ENCODE measurements at places on chromosomes 7 and 10.
A peak's percentile ranks its signal among the peaks of the same experiment; 100 is the strongest.

GRCh38 chr10:8032558-8032957 lies 21.9 kb upstream of the GATA3 start:
- no peak for DNase-seq

GRCh38 chr7:150997817-150998216 lies 7.0 kb downstream of the NOS3 start:
- DNase-seq = no peak

DNA sequence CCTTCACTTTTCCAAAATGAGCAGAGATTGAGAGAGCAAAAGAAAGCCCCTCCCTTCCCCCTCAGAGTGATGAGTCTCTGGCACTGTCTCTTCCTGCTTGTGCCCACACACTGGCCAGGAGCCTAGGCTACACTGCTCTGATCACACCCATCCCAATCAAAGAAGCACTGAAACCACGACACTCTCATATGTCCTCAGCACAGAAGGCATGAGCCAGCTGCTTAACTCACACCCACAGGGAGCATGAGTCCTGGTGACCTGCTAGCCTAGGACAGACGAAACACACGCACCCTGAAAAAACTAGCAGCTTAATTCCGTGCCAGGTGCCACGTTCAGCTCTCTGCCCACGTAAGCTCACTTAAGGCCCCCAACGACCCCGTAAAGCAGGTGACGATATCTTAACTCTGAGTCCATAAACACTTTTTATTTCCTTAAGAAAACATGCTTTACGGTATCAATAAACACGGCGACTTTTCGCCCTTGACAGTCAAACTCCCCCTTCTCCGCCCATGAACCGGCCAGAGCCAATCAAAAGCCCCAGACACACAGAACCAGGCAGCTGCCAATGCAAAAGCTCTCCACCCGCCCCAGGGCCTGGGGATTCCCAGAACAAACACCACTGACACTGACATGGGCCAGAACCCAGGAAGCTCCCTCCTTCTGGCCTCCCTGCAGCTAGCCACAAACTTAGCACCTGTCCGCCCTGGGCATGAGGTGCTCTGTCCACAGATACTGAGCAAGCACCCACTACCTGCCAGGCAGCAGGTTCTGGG lies 69.0 kb downstream of the TNRC18 start:
- DNase-seq = peak; percentile 64

DNA sequence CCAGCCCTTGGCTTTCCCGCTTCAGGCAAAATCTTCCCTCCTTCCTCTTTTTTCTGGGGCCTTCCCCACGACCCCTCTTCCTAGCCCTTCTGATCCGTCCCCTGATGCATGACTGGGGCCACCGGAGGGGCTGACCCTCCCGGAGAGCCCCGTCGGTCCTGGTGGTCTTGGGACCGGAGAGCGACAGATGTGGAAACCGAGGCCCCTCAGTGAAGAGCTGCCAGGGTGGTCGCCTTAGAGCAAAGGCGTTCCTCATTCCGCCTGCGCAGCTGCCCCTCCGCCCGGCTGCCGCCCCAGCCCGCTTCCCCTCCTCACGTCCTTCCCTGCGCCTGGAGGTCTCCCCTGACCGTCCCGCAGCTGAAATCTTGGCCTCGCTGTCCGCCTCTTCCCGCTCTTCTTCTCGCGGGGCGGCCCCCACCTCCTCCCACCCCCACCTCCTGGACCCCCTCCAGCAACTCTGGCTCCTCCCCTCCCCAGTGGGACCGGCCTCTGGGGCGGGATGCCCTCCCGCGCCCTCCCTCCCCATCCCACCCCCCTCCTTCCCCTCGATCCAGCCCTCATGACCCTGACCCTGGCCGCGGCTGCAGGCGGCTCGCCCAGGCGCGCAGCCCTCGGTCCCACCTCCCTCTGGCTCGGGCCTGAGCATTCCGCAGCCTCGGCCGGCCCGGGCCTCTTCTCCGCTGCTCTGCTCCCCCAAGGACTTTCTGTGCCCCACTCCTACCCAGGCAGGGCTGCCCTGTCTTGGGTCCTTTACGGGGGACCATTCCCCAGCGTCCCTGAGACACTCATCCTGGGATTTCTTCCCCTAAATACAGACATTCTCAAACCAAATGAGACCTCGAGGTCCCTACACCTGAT lies at the start of gene RARRES2:
Gene RARRES2 (minus strand): TSS at position 367 of the 858 bp plus-strand sequence. CDS start 1,020 bp downstream, outside the sequence.
- no peak for DNase-seq

- DNase-seq = peak; percentile 38
Observed at GRCh38 chr7:105655067-105655466, 73.8 kb upstream of the EFCAB10 start.

- no peak for DNase-seq
Observed at GRCh38 chr7:11570922-11571550, 261.0 kb downstream of the THSD7A start.

- DNase-seq = no peak
Observed at GRCh38 chr7:101420436-101420835, 57.8 kb downstream of the COL26A1 start.

GRCh38 chr10:123999956-124000615 lies 93.3 kb downstream of the CHST15 start:
- DNase-seq = no peak

GRCh38 chr10:72030762-72031543 lies 57.4 kb downstream of the SPOCK2 start:
- no peak for DNase-seq

GRCh38 chr7:106595922-106596321 lies 65.0 kb downstream of the CCDC71L start:
- no peak for DNase-seq

- DNase-seq = no peak
Observed at GRCh38 chr7:101558742-101559325, 70.3 kb downstream of the MYL10 start.

GRCh38 chr10:111481261-111481826 lies 404.5 kb downstream of the ADRA2A start:
- DNase-seq = peak; percentile 25

DNA sequence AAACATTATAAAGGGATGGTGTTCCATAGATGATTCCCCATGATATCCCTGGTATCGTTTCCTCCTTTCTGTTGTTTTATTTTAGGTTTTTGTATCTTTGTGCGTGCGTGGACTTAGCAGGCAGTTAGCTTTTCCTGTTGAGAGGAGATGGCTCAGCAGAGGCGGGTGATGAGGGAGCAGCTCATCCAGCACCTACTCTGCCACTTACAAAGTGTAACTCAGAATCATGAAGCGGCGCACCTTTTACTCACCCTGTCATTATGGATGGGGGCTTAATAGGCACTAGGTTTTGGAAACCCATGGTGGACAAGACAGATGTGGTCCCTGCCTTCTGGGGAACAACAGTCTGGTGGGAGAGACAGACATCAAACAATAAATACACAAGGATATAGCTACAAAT lies 17.1 kb downstream of the FAM241B start:
- no peak for DNase-seq

- no peak for DNase-seq
Observed at GRCh38 chr10:114392112-114392835, 12.0 kb downstream of the AFAP1L2 start.

DNA sequence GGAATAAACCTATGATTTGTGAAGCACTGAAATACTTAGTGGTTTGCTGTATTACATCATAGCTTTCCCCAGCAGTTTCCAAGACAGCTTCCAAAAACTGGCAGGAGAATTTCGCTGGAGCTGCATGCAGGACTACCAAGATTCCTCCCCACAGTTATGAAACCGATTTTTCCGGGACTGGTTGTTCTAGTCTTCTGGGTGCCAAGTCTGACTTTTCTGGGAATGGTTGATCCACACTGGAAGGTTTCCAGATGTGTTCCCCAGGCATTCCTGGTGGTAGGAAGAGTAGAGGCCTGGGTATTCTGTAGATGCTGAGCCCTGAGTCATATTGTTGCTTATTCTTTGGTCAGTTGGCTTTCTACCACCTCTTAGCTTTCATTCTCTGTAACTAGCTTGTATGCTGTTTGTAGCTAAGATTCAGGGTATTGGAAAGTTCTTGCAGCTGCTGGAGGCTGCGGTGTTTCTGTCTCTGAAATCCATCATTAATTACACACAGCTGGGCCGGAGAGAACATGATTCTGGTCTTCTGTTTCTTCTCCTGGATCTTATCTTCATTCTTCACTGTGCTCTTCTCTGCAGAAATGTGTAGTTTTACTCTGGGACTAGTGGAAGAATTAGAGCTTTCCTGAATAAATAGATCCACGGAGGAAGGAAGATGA lies 6.3 kb downstream of the ABCC2 start:
- DNase-seq = peak; percentile 99

GRCh38 chr10:92574548-92575261 lies 812 bp upstream of the IDE start:
- no peak for DNase-seq

GRCh38 chr7:33534833-33535232 lies 370.5 kb upstream of the BMPER start:
- peak; percentile 48 for DNase-seq

GRCh38 chr10:639751-640672 lies 49.5 kb downstream of the DIP2C start:
- no peak for DNase-seq

DNA sequence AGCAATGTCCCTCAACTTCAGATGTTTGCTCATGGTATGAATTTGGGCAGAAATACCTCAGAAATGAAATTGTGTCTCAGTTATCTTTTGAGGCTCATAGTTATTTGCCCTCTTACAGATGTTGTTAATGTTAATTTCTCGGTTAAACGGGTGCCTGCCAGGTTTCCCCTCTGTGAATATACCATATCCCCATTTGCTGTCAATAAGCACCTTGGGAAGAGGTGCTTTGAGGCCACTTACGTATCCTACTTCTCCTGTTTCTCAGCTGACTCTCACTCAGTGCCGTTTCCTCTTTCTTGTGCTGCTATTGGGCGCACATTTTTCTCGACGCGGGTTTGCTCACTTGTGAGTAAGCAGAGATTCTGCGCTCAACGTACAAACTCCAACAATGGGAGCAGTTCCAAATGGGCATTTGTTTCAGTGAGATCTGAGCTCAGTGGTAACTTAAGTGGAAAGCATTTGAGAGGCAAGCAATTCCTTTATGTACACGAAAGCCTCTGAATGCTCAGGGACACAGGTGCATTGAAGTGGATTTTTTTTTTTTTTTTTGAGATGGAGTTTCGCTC lies 34.8 kb upstream of the JAKMIP3 start:
- DNase-seq = no peak

DNA sequence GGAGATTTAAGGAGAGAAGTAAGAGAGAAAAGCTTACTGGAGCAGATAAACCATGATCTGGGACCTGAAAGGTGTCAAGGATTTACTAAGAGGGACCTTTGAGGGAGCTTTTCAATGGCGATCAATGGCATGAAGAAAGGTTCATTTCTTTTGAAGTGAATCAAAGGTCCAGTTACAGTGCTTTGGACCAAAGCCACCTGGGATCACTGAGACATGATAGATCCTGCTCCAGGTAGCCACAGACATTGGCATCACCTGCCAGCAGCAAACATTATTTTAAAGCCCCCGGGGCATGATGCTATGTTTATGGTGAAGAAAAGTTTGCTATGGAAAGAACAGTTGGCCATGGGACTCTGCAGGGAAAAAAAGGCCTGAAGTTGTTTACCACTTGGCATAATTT lies 109.4 kb downstream of the SLC25A13 start:
- no peak for DNase-seq

DNA sequence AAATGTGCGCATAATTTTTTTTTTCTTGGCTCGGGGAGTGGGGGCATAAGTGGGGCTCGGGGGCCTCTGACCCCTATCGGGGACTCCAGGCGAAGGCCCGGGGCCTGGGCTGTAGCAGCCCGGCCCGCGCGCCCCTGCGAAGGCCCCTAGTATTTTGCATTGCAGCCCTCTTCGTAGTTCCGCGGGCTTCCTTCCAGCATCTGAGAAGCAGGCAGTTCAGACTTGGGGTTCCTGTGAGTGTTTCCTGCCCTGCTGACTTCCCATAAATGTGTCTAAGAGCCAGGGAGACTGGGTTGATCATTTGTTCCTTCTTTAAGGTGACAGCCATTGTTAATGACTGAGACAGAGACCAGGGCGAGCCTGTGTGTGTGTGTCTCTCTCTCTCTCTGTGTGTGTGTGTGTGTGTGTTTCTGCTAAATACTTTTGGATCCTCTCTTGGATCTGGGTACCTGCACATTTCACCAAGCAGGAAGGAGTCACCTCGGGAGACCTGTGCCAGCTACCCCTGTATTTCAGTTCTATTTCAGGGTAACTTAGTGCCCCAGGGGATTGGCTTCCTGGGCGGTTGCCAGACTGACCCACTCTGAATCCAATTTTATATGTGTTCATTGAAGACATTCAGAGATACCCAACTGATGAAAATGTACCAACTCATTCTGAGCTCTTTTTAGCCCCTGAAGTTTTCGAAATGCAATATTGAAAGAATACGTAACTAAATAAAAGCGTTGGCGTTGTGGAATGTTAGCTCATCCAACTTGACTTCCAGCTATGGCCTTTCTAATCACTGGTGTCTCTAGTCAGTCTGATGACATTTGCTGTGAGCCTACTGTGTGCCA lies 805 bp downstream of the MSRB2 start:
- DNase-seq = peak; percentile 71

DNA sequence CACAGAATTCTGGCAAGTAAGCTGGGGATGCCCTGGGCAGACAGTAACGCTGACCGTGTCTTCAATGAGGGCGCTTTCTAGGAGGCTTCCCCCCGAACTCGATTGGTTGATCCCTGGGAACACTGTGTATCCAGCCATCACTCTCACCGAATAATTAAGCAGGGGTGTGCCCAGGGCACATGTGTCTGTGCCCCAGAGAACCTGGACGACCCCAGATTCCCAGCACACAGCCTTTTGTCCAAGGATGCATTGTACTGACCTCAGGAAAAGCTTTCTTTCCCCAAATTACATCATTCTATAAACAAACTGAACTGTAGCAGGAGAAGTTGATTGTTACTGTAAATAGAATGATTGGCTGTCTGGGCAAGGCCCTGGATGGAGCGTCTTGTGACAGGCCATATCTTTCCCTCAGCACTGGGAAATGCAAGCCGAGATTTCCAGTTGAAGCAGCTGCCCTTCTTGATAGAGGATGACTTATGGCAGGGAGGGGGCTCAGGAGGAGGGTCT lies 6.6 kb upstream of the DEPP1 start:
- DNase-seq = no peak

DNA sequence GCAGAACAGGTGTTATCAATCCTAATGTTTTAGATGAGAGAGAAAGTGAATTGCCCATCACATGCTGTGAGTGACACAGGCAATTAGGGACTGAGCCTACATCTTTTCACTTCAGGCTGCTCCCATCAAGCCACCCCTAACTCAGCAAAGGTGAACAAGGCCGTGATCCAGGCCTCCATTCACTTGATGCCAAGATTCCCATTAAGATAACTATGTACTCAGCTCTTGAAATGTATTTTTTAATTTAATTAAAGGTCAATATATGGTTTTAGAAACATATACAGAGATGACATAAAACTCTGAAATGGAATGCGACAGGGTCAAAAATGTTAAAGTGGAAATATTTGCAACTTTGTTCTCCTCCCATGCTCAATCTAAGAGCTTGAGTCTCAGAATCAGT lies 27.9 kb upstream of the UBE2H start:
- no peak for DNase-seq

DNA sequence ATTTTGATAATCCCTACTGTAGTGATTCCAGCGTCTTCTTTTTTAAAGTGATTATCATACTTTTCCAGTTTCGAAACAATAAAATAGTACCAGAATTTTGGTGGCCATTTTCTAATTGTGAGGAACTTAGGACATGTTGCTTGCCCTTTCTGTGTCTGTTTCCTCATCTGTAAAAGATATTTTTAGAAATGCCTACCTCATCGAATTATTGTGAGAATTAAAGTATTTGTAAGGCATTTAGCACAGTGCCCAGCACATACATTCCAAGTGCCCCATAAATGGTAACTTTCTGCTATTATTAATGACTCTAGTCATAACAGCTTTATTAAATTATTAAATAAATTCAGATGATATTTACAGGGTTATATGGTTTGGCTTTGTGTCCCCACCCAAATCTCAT lies 3.7 kb downstream of the CFAP69 start:
- DNase-seq = no peak
